Thoracic aorta (tissue), 2 donors: ENCODE measurements at places on chromosomes 12 and 14.

GRCh38 chr12:71955970-71956369 is 17.3 kb downstream of the TPH2 start:
- H3K27me3 ChIP-seq = no peaks in the 10 kb centered on the region
- DNase-seq = no peak
- H3K4me1 ChIP-seq = no peaks in the 10 kb centered on the region
- H3K4me3 ChIP-seq = no peak overlapping the region

DNA sequence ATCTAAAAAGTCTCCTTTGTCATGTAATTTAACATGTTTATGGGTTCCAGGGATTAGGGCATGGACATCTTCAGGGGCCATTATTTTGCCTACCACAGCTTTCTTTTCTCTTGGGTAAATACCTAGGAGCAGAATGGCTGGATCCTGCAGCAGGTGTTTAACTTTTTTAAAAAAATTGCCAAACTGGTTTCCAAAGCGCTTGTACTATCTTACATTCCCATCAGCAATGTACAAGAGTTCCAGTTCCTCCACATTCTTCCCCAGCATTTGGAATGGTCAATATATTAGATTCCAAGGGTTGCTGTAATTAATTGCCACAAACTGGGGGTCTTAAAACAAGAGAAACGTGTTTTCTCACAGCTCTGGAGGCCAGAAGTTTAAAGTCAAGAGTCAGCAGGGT is 27.7 kb upstream of the MYL2 start:
- no peaks in the 10 kb centered on the region for H3K27me3 ChIP-seq
- no peak overlapping the region for H3K4me3 ChIP-seq
- DNase-seq = no peak
- H3K27ac ChIP-seq = no peak overlapping the region
- no peaks in the 10 kb centered on the region for H3K4me1 ChIP-seq

DNA sequence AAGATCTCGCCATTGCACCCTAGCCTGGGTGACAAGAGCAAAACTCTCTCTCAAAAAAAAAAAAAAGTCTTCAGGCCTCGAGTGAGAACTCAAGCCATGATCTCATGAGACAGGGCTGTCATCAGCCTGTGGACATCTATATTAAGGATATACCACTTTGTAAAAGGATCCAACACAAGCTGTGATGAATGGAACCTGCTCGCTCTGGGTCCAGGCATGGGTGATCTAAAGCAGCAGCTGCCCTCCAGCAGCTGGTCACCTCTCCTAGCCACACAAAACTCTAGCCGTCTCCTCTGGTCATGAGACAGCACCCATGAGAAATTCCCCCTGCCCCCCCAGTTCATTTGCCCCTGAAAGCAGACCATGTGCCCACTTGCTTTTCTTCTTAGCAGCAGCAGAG is 19.1 kb upstream of the DGLUCY start:
- no peak for DNase-seq
- H3K27ac ChIP-seq = no peak overlapping the region
- no peaks in the 10 kb centered on the region for H3K27me3 ChIP-seq
- no peaks in the 10 kb centered on the region for H3K36me3 ChIP-seq
- H3K4me1 ChIP-seq = no peaks in the 10 kb centered on the region

GRCh38 chr12:47054659-47055058 is 24.8 kb upstream of the PCED1B start:
- no peaks in the 10 kb centered on the region for H3K4me1 ChIP-seq
- no peaks in the 10 kb centered on the region for H3K27me3 ChIP-seq
- H3K36me3 ChIP-seq = no peaks in the 10 kb centered on the region
- no peak overlapping the region for H3K4me3 ChIP-seq
- no peak for DNase-seq

DNA sequence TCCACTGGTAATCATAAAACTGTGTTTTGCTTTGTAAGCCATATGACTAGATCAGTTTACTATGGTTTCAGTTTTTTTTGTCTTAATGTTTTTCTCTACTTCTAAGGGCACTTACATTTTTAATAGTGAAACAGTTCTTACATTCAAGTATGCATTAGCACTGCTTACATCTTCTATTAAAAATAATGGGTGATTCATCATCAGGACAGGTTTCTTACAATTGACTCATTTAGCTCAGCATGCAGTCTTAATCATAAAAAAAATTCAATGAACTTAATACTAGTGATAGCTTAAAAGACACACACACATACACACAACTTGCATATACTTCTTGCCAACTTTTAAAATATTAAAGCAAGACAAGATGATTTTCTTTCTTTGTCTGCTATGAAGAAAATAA is 845.7 kb upstream of the USP15 start:
- H3K27me3 ChIP-seq = no peaks in the 10 kb centered on the region
- no peak overlapping the region for H3K4me3 ChIP-seq
- H3K27ac ChIP-seq = no peak overlapping the region
- no peak for DNase-seq
- H3K4me1 ChIP-seq = no peaks in the 10 kb centered on the region

- H3K27me3 ChIP-seq = no peaks in the 10 kb centered on the region
- DNase-seq = no peak
- H3K36me3 ChIP-seq = peaks cover 6% of the 10 kb centered on the region
- no peak overlapping the region for H3K4me3 ChIP-seq
- no peak overlapping the region for H3K27ac ChIP-seq
These were observed 49.0 kb downstream of the IFT43 start for GRCh38 chr14:76034566-76034965.

- no peaks in the 10 kb centered on the region for H3K4me1 ChIP-seq
- H3K36me3 ChIP-seq = no peaks in the 10 kb centered on the region
- H3K4me3 ChIP-seq = no peak overlapping the region
- no peak for DNase-seq
- no peak overlapping the region for H3K27ac ChIP-seq
These were observed 121.8 kb downstream of the NRXN3 start for GRCh38 chr14:78292003-78292402.
